ENCODE measurements at places on chromosomes 3 and 15.

- DNase-seq = no peak
These were observed 131.8 kb upstream of the MCTP2 start for GRCh38 chr15:94099574-94099960.

DNA sequence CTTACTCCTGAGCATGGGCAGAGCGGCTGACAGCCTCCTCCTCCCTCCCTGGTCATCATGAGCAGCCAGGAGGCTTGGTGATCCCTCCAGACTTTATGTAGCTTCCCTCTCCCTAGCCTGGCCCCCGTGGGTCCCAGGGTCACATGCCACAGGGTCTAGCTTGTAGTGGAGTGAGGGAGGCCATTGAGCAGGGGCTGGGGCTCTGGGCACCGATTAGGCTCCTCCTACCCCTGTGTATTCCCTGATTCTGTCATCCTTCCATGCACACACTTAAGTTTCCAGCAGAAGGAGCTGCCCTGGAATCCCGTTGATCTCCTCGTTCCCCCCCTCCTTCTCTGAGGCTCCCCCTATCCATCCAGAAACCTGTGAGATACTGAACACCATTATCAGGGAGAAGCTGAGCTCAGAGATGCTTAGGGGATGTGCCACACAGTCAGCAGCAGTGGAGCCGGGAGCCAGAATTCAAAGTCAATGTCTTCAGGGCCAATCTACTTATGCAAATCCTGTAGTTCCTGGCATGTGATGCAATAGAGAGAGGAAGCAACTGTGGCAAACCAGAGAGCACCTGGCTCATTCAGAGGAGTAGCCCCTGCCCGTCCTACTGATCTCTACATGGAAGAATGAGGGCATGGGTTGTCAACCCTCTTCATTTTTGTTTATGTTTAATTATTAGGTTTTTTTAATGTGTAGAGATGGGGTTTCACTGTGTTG, 17.2 kb downstream of the CCDC33 start:
- DNase-seq = peak; percentile 32

GRCh38 chr3:33868309-33868708, 69.9 kb downstream of the PDCD6IP start:
- no peak for DNase-seq

DNA sequence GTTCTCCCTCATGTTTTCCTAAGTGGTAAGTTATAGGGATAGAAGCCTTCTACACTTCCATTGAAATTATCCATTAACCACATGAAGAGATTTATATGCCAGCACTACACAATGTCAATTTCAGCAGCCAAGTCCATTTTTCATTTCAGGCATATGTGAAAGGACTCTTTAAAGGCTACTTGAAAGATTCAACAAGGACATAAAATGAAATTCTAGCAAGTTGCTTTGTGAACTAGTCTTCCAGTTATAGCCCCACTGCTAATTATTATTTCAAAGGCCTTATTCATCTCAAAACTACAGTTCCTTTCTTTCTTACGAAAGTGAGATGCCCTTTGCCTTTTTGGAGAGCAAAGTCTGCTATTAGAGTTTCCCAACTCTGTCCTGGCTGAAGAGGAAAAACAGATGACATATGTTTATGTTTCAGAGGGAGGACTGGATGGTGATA, 66.0 kb upstream of the SLC2A2 start:
- DNase-seq = no peak

- DNase-seq = no peak
These were observed 9.8 kb upstream of the TNK2 start for GRCh38 chr3:195918176-195918575.

GRCh38 chr3:13505147-13506130, 25.3 kb downstream of the HDAC11 start:
- DNase-seq = no peak

DNA sequence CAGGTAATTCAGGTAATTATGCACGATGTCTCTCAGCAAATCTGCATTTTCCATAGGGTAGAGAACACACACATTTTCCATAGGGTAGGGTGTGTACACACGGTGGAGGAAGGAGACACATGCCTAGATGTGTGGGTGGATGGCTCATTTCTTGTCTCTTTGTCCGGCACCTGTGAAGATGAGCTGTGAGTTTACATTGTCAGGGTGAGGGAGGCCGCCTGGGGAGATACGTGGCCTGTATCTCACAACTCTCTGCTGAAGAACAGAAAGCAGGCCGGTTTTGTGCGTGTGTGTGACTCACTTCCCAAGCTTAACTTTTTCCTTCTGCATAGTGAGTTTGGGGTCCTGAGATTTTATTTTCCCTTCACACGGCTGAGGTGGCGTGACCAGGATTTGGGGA, 60.3 kb downstream of the SLC6A6 start:
- DNase-seq = no peak

DNA sequence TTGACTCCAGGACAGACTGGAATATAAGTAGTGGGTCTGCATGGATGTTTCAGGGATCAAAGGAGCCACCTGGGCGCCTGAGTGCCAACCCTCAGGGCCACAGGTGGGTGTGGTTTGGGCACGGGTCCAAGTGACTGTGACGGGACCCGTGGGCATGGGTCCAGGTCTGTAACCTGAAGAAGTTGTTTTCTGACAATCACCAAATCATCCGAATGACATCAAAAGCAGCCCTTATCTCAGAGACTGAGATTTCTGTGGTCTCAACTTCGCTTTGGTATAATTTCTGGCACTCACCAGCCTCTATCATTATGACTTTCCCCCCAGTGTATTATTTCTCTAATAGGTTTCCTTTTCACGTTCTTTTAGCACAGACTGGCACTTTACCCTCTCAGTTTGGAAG, 24.4 kb downstream of the RLBP1 start:
- DNase-seq = peak; percentile 25

DNA sequence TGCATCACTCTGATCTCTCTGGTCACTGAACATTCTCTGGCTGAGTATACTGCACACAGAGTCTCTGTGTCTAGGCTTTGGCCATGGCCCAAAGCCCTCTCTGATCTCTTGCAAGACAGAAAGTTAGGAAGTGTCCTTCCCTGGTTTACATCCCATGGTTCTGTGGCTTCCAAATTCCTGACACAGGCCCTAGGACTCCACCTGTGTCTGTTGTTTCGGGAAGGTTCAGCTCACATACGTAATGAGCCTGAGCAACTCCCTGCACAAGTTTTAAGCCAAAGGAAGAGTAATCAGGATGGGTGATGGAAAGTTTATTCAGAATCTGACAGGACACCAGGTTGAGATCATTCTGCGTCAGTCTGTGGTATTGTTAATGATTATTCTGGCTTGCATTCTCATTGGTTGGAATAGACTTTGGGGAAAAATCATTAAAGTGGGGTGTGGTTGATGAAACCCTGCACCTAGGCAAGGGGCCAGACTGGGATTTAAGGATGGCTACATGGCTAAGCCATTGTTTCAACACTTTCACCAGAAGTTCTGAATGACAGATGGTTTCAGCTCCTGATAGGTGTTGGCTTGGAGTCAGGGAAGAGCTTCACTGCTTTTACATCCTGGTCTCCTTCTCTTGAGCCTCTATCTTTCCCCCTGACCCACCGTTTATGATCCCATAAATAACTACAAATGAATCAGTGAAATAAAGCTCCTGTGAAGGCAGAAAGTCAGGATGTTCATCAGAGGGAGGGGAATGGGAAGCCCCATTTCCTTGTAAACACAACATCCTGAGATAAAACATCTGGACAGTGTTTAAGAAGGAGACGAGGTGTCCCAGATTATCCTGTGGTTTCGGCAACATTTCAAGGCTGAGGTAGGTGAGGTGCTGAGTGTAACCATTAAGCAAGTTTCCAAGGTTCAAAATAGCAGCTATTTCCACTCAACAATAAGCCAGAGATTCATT, 14.1 kb downstream of the LCMT2 start:
- no peak for DNase-seq

GRCh38 chr3:56629451-56629850, 53.6 kb downstream of the TASOR start:
- no peak for DNase-seq

DNA sequence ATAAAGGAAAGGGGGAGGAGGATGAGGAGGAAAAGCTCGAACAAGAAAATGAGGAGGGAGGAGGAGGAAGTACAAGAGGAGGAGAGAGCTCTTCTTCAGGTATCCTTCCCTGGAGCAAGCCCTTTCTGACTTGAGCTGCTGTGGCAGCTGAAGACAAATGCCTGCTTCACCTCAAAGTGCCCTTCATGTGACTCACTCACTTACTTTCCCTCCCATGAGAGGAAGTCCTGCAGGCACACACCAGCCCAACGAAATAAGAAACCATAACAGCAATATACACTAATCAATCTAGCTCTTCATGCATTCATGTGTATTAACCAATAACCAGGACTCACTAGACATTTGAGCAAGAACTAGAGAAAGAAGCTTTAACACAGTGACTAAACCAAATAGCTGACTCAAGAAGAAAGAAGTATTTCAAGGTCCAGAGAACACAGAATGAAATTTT, 251.9 kb downstream of the IGSF11 start:
- no peak for DNase-seq

- DNase-seq = no peak
These were observed 398.9 kb downstream of the LSAMP start for GRCh38 chr3:116046350-116046749.

DNA sequence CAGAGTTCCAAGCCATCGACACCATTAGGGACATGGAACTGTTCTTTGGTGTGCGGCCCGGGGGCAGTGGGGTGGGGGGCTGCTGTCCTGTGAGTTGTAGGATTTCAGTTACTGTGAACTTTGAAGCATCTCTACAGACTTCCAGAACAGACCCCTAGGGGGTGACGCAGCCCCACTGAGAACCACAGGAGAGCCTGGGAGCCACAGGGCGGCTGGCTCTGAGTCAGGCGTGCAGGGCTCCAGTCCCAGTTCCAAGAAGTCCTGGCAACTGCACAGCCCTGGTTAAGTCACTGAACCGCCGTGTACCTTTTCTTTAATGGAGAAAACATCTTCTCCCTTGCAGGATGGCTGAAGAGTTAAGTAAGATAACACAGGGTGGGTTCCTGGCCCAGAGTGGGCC, 23.5 kb upstream of the LRTM1 start:
- DNase-seq = no peak

DNA sequence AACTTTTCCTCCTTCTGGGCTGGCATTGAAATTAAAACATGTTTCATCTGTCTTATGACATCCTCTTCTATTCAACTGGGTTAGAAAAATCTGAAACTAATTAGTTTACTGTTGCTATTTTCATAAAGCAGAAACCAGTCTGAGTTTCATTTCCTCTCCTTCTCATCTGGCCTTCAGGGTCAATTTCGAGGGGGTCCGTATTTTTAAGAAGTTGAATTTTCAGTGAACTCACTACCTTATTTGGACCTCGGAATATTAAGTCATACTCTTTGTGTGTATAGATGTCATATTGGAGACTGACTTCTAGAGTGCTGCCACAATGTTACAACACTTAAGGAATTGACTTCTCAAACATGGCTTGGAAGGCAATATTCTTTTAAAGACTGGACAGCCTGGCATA, 485.9 kb downstream of the SQOR start:
- DNase-seq = no peak

DNA sequence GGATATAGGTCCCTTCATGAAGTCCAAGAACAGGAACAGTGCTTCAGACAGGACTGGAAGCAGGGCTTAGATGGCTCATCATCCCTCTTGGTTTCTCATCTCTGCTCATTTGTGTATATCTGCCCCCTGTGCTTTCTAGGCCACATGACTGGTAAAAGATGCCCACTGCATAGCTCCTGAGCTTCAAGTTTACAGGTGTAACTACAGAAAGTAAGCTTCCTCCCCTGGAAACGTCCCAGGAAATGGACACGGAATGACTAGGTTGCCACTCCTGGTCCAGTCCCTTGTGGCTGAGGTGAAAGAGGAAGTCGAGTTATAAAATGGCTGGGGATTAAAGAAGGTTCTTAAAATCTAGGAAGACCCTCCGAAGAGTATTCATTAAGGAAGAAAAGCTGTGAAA, 32.5 kb downstream of the MYO5A start:
- DNase-seq = peak; percentile 83

DNA sequence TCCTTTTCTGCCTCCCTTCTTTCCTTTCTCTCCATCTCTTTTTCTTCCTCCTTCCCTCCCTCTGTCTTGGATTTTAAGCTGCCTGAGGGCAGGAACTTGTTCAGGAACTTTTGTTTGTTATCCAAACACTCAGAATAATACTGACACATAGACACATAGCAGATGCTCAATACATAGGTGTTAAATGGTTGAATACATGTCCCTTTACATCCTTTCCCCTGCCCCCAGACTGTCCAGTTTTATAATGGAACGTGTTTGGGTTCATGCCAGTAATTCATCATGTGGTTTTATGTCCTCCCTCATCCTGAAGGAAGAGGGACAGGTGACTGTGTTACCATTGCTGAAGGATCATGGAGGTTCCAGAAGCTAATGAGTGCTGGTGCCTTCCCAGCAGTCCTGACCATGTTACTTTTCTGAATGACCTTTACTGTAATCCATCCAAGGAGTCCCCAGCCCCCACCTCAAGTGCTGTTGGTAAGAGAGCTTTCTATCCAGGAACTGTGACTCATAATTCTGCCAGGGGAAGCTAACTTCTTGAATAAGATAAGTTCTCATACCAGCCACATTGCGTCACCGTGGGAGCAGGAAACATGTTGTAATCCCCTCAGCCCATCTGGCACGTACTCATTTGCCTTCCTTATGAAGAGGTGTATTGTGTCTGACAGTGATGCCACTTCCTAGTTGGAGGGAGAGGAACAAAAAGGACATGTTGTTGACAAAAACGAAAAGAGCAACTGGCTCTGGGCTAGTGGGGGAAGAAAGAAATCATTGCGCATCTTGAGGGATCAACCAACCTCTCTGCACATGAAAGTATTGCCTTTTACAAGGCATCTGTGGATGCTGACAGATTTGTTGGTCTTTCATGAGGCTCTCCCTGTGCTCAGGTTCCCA, 52.4 kb downstream of the IL1RAP start:
- no peak for DNase-seq

GRCh38 chr3:56683122-56683817, at the start of gene TASOR:
TASOR (minus strand) TSS chr3:56683265; CDS start chr3:56683006, 259 bp downstream.
- peak; percentile 93 for DNase-seq

DNA sequence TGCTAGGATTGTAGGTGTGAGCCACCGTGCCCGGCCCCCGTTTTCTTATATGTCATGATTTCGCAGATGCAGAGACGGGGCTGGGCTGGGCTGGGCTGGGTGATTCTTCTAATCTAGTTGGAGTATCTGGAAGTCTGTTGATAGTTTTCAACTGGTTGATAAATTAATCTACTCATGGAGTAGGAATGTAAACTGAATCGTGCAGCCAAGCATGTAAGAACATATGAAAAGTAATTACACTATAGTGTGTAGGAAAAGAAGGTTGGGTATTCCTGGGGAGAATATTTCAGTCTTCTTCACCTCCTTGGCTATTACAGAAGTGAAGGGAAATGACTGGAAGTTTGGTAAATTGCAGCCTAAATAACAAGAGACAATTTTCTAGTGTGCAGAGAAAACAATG, 82.6 kb upstream of the MAGI1 start:
- no peak for DNase-seq

- DNase-seq = peak; percentile 37
These were observed 721 bp downstream of the ADAMTS7 start for GRCh38 chr15:78810362-78811123.

GRCh38 chr3:79368403-79368802, 399.4 kb downstream of the ROBO1 start:
- DNase-seq = no peak

- DNase-seq = no peak
These were observed 6.6 kb downstream of the TM6SF1 start for GRCh38 chr15:83113881-83114674.

DNA sequence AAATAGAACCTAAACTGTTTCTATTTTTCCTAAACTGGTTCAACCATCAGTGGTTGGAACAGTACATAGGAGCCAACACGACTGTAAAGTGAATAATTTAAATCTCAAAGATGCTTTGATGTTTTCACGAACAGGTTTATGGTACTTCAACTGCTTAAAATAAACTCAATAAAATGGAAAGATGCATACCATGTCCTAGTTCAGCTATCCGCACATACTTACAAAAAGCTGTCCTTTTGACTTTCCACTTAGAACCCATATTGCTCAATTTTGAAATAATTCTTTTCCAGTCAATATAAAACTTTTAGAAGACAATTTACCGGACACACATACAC, 902 bp downstream of the CMTM6 start:
- DNase-seq = no peak
